ENCODE measurements at places on chromosomes 2 and 18.
A peak's percentile ranks its signal among the peaks of the same experiment; 100 is the strongest.

GRCh38 chr18:58449464-58449863 is 179.4 kb downstream of the ALPK2 start:
- no peak for DNase-seq

- DNase-seq, result no peak
These were observed 56.1 kb upstream of the FHL2 start for GRCh38 chr2:105454801-105455485.

DNA sequence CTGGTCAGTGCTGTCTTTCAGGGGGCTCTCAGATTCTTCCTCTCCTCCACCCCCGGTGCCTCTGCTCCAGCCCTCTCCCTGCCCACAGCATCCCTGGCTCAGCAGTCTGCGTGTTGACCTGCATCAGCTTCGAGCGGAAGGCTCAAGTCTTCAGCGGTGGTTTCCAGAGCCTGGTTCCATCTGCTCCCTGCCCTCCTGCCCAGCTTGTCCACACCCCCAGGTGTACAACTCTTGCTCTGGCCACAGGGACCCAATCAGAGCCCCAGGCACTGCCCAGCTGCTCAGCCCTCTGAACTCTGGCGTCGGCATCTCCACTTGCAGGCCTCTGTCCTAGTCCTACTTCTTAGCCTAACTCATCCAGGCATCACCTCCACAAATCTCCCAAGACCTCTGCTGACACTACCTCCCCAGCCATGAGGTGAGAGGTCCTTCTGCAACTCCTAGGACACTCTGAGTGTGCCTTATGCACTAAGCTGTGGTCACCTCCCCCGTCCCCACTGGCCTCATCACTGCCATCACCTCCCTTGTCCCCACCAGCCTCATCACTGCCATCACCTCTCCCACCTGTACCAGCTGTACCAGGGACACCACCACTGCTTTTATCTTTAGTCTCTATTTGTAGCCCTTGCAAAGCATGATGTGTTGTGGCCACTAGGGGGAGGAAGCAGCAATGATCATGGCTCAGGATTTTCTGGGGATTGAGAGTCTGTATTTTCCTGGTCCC is 60.9 kb downstream of the EDAR start:
- DNase-seq, result no peak

DNA sequence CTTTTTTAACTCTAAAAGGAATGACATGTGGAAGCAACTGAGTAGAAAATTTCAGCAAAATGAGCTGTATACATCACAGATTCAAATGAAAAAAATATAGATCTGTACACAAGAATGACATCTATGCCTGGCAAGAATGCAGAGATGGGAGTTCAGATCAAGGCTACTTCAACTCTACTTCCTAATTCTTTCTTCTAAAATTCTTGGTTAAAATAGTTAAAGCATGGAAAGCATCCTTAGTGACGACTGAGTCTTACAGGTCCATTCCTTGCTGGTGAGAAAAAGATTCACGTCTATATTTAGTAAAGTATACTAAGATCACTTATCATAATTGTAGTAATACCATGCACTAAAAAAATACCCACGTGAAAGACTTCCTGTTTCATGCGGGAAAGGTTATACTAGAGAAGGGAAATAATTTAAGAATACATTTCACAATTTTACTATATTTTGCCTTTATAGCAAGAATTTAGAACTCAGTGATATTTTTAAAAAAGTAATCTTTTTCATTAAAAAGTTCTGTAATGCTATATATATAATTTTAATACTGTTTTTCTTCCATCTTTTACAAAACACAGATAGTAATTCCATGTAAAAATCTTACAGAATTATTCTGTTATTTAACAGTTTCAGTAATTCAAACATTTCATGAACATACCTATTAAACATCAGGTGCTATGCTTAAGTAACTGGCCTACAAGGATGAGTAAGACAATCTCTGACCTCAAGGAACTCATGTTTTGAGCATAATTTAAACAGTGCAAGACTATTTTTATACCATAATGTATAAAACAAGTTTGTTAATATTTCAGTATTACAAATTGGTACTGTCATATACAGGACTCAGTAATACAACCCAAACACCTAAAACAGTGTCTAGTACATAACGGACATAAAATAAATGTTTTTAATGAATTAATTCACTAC is 159.6 kb downstream of the BAZ2B start:
- DNase-seq, result no peak

DNA sequence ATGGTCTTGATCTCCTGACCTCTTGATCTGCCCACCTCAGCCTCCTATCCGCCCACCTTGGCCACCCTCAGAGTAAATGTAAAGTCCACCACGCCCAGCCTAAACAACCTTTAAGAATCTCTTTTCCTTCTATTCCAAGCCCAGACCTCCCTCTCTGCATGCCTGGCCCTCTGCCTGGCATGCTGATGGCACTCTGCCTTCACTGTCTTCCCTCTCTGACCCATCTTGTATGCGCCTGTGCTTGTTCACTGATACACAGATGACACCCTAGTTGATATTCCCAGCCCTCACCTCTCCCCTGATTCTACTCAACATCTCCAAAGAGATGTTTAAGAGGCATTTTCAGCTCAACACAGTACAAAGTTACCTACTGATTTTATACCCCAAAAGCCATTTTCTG is 466.8 kb upstream of the MEX3C start:
- DNase-seq, result no peak

- DNase-seq, result no peak
These were observed 46.4 kb upstream of the CYP1B1 start for GRCh38 chr2:38122344-38122743.

DNA sequence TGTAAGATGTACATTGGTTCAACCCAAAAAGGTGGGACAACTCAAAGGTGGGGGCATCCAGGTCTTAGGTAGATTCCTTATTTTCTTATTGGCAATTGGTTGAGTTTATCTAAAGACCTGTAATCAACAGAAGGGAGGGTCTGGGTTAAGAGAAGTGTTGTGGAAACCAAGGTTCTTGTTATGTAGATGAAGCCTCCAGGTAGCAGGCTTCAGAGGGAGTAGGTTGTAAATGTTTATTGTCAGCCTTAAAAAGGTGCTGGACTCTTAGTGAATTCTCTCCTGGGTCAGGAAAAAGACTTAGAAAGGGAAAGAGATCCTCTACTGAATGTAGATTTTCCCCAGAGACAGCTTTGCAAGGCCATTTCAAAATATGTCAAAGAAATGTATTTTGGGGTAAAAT is 125.3 kb upstream of the NDUFV2 start:
- no peak for DNase-seq

DNA sequence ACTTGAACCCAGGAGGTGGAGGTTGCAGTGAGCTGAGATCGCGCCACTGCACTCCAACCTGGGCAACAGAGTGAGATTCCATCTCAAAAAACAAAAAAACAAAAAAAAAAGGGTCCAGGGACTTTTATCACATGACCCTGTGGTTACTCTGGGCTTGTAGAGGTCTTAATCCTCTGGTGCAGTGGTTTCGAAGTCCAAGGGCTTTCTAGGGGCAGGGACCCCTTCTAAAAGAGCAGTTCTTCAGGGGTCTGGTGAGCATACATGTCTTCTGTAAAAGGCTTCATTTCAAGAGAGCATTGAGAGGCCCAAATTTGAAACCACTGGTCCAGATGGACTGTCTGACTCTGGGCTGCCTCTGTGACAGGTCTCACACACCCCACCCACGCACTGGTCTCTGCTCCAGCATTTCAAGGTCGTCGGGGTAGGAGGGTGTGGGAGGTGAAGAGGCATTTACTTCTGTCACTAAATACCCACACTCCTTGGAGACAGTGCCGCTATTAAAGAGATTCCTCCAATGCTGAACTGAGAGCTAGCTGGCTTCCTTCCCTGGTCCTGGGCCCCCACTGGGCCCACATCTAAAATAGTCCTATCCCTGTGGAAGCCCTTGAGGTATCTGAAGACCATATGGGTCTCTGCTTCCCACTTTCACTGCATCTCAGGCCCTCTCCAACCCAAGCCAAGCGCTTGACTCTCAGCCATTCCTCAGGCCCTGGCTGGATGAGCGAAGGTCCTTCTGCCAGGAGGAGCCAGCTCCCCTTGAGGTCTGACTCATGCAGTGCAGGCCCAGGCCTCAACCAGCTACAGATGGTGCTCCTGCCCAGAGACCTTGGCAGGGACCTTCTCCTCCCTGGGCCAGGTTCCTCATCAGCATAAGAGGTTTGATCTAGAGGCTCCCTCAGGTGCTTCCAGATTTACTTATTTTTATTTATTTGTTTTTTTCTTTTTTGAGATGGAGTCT is 44.8 kb downstream of the PAX8 start:
- no peak for DNase-seq

GRCh38 chr2:134120406-134120732 is 133.5 kb upstream of the MGAT5 start:
- no peak for DNase-seq

DNA sequence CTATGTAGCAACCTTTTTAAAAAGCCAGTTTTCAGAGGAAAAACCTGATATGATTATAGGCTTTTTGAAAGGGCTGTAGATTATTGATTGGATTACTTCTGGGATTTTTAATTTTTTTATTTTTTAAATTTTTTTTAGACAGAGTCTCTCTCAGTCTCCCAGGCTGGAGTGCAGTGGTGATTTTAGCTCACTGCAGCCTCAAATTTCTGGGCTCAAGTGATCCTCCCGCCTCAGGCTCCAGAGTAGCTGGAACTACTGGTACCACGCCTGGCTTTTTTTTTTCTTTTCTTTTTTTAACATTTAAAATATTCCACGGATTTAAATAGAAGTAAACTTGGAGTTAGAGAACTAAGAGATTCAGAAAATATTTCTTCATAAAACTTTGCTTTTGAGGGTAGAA is 1.2 kb downstream of the MRPL19 start:
- DNase-seq, result no peak

DNA sequence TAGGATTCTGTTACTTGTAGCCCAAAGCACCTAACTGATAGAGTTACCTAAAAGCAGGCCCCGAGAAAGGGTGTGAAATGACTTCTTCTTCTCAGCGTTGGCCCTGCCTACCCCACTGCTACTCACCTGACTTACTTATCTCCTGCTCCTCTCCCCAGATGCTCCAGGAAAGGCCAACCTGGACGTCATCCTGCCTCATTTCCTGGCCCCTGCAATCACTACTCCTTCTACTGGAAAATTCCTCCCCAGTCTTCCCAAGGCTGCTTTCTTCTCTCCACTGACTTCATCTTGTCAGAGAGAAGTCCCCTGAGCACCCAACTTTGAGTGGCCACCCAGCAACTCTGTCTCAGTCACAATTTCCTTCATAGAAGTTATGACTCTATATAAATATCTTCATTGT is 63.4 kb upstream of the KLF7 start:
- no peak for DNase-seq

GRCh38 chr2:65347913-65348312 is 84.5 kb downstream of the SPRED2 start:
- DNase-seq, result no peak

DNA sequence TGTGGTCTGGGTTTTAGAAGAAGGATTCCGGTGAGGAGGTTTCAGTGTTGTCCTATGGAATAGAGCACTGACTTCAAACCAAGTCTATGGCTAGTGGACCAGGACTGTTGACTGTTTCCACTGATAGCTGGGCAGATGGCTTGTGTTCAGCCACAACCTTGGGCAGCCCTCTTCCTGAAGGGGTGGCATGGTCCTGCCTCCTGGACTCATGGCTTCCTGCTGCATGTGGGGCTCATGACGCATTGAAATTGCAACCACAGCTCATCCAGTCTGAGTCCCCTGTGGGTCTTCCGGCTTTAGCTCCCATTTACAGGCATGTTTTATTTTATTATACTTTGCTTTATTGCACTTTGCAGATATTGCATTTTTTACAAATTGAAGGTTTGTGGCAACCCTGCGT is 105.0 kb downstream of the B3GNT2 start:
- DNase-seq, result no peak

- DNase-seq, result no peak
These were observed 71.7 kb downstream of the IL1R2 start for GRCh38 chr2:102063487-102063911.

GRCh38 chr2:64865831-64866345 is 123.3 kb upstream of the SLC1A4 start:
- no peak for DNase-seq

DNA sequence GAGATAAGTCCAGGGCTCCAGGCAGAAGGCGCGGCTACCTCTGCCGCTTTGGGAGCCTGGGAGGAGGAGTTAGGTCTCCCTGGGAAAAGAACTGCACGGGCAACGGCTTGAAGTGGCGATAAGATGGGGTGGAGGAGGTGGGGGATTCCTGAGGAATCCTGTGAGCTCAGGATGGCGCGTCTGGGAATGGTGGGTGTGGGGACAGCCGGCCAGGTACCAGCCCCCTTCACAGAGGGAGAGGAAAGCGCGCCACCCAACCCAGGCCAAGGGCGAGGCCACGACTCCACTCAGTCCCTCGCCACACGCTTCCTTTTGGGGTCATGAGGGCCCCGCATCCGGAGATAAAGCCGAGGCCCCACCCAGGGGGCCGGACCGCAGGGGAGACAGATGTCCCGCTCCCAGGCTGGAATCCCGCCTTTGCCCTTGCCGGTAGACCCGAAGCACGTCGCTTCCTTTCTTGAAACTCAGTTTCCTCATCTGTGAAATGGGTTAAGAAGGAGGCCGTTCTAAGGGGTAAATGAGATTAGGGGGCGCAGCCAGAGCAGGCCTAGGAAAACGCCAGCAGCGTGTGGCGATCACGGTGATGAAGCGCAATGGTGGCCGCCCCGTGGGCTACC is 1.7 kb upstream of the CTDSP1 start:
- no peak for DNase-seq

- peak; percentile 91 for DNase-seq
These were observed 3.9 kb upstream of the SPRED2 start for GRCh38 chr2:65436169-65436823.

DNA sequence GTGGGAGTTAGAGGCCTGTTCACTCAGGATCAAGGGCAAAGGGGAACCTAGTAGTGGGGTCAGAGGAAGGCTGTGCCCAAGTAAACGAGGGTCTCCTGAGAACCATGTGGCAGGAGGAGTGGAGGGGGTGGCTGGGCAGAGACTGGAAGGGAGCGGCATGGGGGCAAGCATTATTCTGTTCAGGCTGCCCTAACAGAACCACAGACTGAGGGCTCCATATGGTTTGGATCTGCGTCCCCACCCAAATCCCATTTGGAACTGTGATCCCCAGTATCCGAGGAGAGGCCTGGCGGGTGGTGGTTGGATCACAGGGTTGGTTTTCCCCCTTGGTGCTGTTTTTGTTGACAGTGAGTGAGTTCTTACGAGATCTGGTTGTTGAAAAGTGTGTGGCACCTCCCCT is 287.0 kb downstream of the PHLPP1 start:
- no peak for DNase-seq

DNA sequence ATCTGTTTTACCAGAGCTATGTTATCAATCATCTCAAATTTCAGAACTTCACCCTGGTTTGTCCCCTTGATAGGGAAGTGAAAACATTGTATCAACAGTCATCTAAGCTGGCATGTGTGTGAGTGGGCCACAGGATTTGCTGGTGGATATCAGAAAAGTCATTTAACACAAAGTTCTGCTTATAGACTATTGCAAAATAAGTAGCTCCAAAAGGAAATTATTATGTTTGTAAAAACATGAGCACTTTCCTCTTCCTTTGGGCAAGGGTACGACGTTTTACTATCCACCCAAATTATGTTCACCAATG is 20.7 kb upstream of the COPS8 start:
- DNase-seq, result no peak

- peak; percentile 57 for DNase-seq
These were observed 34.3 kb downstream of the GPC1 start for GRCh38 chr2:240469740-240470139.

- DNase-seq, result no peak
These were observed 166.3 kb downstream of the C1D start for GRCh38 chr2:67896476-67896875.

Measured in left forelimb (tissue), 1 donor.